Retina (tissue), 1 donor: ENCODE measurements at places on chromosomes 4 and X.

DNA sequence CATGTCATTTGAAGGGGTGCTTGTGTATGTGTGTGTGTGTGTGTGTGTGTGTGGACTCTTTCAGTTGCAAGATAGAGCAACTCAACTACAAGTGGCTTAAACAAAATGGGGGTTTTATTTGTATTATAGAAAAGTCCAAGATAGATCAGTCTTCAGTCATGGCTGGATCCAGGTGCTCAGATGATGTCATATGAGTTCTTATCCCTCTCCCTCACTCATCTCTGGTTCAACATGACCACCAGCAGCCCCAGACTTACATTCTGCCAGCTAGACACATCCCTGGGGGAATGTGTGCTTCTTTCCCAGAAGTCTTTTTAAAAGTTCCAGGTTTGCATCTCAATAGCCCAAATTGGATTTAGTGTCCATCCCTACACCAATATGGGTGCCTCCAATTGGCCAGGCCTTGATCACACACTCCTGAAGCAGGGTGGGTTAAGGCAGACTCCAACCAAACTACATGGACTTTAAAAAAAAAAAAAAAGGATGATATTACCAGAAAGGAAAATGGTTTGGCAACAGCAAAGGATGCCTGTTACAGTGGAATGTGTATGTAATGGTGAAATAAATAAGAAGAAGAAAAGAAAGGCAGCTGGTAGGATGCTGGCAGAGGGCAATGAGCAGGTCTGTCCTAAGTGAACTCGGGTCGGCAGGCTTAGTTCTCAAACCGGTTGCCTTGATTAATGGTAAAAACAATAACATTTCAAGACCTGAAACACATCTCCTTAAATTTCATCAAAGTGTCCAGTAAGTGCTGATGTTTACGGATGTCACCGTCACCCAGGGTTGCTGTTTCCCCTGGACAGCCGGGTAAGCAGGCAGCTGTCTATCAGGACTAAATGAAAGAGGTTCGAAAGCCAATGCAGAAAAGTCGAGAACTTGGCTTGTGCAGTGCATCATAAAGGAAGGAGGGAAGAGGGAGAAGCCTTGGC, 107.7 kb downstream of the SMIM20 start:
- no peak for DNase-seq

DNA sequence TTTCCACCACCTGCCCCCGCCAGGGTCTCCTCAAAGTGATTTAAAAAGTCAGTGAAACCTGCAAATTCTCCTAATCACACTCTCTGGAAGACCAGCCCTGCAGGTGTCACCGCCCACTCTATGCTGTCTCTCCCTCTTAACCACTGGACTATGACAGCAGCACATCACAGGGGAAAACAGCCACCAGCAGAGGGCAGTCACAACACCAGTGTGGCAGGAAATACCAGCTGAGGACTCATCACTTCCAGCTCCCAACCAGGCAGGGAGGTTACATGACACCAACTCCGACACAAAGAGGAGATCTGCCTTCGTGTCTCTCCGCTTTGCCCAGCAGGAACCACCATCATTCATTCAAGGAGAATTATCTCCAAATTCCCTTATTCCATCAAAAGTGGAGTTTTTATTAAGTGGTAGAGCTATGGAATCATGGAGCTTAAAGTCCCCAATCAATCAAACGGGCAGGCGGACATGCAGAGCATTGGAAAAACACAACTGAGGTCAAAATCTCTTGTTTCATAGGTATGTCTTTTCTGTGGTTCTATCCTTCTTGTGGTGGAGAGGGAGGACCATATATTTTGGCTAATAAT, 91.3 kb downstream of the NSUN7 start:
- peak; percentile 68 for DNase-seq

- DNase-seq, result peak; percentile 16
Measured at GRCh38 chr4:150694438-150694837, 112.5 kb downstream of the MAB21L2 start.

GRCh38 chr4:147362938-147363337, 118.0 kb upstream of the EDNRA start:
- no peak for DNase-seq

- DNase-seq, result no peak
Measured at GRCh38 chrX:37716602-37717001, 31.0 kb downstream of the XK start.

GRCh38 chr4:68182382-68182820, 52.7 kb upstream of the TMPRSS11F start:
- DNase-seq, result no peak

GRCh38 chr4:72463724-72464123, 105.3 kb downstream of the ADAMTS3 start:
- no peak for DNase-seq

DNA sequence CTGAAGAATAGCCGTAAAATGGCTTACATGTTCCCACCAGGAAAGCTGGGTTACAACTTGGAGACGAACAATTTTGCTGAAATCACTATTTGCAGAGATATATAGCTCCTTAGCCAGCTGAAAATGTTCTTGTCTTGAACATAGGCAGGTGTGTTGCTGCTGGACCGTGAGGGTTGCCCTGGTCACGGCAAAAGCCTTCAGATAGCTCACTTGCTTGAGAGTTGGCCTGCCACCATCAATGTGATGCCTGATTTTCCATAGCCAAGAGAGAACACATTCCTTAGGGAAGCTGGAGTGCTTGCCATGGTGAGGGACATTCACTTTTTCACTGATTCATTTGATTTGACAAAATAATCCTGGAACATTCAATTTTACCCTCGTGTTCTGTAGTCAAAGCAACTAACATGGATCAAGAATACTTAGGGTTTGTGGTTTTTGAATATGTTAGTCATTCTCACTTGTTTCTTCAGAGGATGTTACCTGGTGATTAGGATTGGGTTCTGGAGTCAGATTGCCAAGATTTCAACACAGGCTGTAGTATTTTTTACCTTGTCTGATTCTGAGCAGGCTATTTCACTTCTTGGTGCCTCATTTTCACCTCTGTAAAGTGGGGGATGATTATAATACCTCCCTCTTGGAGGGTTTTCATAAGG, 536.9 kb downstream of the RAPGEF2 start:
- no peak for DNase-seq

DNA sequence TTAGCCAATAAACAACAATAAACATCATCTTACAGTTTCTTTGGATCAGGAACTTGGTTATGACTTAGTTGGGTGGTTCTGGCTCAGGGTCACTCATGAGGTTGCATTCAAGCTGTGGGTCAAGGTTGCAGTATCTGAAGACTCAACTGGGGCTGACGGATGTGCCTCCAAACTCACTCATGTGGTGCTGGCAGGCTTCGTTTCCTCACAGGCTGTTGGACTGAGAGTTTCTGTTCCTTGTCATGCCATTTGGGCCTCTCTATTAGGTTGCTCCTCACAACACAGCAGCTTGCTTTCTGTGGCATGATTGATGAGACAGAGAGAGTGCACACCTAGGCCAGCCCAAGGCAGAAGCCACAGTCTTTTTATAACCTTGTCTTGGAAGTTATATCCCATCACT, 20.7 kb downstream of the FRMPD3 start:
- DNase-seq, result no peak

DNA sequence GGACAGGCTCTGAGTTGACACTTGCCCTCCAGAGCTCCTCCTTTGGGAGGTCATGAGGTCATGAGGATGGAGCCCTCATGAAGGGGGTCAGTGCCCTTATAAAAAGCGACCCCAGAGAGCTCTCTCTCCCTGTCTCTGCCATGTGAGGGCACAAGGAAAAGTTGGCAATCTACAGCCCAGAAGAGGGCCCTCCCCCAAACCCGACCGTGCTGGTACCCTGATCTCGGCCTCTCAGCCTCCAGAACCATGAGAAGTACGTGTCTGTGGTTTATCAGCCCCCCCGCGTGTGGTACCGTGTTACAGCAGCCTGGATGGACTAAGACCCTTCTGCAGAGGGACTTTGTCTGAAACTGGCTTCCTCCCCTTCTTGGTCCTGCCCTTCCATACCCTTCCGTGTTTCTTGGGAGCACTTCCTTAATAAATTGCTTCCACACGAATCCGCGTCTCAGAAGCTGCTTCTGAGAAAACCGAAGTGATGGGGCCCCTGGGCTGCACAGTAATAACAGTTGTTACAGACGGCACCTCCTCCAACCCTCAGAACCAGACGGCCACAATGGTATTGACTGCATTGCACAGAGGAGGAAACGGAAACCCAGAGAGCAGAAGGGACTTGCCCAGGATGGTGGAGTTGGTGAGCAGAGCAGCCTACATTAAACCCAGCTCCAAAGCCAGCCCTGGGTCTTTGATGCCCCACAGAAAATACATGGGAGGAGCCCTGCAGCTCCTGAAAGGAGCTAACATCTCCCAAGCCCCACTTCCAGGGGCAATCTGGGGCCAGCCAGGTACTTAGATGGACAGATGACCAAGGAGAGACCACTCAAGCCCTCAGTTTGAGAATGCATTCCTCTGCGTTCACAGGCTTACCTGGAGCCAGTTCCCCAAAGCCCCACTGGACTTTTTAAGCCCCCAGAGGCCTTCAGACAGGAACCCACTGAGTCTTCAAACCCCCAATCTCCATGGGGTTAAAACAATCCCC, 242.7 kb downstream of the BCOR start:
- no peak for DNase-seq

GRCh38 chr4:114595921-114596320, 2.7 kb upstream of the UGT8 start:
- no peak for DNase-seq

- peak; percentile 70 for DNase-seq
Measured at GRCh38 chr4:7398104-7398423, 36.7 kb downstream of the PSAPL1 start.

GRCh38 chr4:134807231-134807745, 605.7 kb upstream of the PABPC4L start:
- no peak for DNase-seq

DNA sequence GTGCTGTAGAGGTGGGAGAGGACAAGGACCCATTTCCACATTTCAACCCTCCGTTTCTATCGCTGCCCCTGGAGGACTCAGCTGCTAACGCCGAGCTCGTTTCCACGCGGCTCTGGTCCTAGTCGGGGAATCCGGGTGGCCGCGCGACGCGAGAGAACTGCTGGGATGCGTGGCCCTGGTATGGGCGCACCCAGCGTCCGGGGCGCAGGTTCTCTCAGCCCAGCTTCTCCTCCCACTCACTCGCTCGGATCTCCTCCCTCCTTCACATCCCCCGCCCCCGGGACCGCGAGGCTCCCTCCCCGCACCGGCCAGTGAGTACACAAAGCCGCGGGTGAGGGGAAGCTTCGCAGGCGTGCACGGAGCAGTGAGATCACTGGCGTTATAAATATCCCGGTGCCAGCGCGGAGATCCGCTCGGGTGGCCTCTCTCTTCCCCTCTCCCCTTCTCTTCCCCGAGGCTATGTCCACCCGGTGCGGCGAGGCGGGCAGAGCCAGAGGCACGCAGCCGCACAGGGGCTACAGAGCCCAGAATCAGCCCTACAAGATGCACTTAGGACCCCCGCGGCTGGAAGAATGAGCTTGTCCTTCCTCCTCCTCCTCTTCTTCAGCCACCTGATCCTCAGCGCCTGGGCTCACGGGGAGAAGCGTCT, at the start of gene FGF5:
TSS of gene FGF5 (plus strand) at position 412 of the 649 bp plus-strand sequence. CDS start at position 573, 161 bp downstream.
- peak; percentile 88 for DNase-seq

- no peak for DNase-seq
Measured at GRCh38 chrX:100659431-100660137, 15.6 kb downstream of the SRPX2 start.

DNA sequence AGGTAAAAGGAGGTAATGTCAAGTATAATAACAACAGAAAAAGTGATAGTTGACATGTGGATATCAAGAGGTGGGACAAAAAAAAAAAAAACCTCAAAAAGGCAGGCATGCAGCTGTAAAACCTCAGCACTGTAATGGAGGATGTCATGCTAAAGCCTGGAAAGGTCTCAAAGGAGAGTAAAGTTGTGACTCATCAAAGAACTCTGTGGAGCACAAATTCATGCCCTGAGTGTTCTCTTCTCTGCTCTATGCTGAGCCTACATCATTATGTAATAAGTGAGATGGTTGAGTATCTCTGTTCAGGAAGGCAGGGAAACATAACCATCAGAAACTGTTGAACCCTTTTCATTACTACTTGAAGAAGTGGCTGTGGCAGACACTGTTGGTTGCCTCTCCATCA, 597.8 kb downstream of the BCOR start:
- DNase-seq, result no peak

DNA sequence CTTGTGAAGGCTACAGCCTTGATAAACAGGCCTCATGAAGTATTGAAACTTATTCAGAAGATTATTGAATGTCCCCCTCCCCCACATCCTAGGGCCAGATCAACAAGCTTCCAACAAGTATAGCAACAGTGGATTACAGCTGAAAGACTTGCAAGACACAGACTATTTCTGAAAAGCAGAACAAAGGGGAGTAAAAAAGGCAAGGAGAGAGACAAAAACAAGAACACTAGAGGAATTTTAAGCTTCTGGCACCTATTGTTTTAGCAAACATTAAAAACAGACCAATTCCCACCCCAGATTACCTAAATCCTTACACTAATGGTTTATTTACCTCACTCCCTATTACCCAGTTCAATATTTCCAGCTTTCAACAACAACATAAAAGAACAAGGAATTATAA, 446.3 kb upstream of the FSTL5 start:
- no peak for DNase-seq

DNA sequence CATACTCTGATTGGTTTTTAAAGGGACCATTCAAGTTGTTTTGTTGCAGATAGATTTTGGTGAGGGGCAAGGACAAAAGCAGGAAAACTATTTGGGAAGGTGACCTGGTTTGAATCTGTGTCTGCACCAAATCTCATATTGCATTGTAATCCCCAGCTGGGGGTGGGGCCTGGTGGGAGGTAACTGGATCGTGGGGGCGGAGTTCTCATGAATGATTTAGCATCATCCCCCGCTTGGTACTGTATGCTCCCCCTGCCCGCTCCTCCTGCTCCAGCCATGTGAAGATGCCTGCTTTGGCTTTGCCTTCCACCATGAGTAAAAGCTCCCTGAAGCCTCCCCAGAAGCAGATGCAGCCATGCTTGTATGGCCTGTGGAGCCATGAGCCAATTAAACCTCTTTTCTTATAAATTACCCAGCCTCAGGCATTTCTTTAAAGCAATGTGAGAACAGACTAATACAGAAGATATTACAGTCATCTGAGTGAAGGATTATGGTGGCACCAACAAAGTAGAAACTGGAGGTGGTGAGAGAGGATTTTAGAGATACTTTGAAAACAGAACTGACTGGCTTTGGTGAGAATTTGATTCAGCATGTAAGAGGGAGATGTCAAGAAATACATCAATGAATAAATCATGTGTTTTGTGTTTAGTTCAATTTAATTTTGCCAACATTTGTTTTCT, 14.4 kb downstream of the IL21 start:
- no peak for DNase-seq

DNA sequence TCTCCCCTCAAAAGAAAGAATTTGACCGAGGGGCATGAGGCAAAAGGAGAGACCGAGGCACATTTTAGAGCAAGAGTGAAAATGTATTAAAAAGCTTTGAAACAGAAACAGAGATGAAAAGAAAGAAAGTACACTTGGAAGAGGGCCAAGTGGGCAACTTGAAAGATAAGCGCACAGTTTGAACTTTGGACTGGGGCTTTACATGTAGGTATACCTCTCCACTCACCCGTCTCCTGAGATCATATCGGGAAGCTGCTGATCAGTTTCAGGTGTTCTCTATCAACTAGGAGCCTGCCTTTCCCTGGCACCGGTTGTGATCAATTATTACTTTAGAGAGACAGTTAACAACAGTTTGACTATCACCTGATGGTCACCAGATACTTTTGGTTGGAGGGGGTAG, 2666.5 kb downstream of the ARAP2 start:
- no peak for DNase-seq

- no peak for DNase-seq
Measured at GRCh38 chrX:78327370-78328086, at the start of gene CYSLTR1. CYSLTR1 (minus strand) TSS chrX:78327611; CDS start chrX:78273746, 53,865 bp downstream.

GRCh38 chr4:3773552-3774001, 7.4 kb downstream of the ADRA2C start:
- no peak for DNase-seq

- no peak for DNase-seq
Measured at GRCh38 chr4:7771541-7772507, 167.8 kb downstream of the AFAP1 start.
